NCI-H1694 (cell line): ENCODE measurements at places on chromosomes 6 and 20.

DNA sequence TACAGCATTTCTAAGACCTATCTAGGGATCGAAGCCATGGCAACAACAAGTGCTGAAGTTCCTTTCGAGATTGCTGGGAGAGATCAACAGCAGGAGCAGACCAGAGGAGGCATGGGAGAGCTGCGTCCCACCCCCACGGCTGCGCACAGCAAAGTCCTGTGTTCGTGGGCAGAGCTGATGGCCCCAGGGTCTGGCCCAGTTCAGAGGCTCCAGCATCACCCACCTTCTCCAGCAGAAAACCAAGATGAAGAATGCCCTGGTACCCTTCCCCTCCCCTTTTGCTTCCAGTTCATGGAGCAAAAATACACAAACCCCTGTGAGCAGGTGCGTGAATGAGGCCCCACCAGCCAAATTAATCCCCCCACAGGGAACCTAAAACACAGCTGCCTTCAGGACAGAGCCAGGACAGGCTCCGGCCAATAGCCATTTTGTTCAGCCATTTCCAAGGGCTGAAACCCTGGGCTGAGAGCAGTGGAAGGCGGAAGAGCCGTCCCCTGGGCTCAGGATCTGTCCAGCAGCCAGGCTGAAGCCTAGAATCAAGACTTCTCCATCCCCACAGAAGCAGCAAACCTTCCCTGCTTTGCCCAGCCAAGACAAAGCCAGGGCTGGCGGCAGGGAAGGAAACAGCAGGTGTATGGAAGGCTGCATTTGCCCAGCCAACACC is 102.8 kb downstream of the PREX1 start:
- DNase-seq = no peak

GRCh38 chr6:162846723-162847122 is 118.9 kb downstream of the PACRG start:
- DNase-seq = no peak

DNA sequence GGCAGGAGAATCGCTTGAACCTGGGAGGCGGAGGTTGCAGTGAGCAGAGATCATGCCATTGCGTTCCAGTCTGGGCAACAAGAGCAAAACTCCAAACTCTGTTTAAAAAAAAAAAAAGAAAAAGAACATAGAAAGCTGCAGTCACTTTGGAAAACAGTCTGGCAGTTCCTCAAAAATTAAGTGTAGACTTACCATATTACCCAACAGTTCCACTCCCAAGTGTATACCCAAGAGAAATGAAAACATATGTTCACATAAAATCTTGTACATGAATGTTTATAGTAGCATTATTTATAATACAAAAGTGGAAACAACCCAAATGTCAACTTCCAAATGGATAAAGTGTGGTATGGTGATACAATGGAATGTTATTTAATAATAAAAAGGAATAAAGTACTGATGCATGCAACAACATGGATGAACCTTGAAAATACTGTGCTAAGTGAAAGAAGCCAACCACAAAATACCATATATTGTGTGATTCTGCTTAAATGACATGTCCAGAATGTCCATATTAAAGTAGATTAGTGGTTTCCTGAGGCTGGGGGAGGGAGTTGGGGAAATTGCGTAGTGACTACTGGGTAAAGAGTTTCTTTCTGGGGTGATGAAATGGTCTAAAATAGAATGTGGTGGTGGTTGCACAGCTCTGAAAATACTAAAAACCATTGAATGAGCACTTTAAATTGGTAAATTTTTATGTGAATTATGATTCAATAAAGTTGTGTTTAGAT is 62.9 kb downstream of the SUN5 start:
- DNase-seq = no peak

GRCh38 chr6:1037430-1038202 is 274.3 kb upstream of the FOXQ1 start:
- no peak for DNase-seq

- DNase-seq = no peak
Observed at GRCh38 chr20:5495939-5496338, 179.2 kb upstream of the PROKR2 start.

GRCh38 chr6:135022050-135022697 is 32.4 kb downstream of the HBS1L start:
- no peak for DNase-seq

DNA sequence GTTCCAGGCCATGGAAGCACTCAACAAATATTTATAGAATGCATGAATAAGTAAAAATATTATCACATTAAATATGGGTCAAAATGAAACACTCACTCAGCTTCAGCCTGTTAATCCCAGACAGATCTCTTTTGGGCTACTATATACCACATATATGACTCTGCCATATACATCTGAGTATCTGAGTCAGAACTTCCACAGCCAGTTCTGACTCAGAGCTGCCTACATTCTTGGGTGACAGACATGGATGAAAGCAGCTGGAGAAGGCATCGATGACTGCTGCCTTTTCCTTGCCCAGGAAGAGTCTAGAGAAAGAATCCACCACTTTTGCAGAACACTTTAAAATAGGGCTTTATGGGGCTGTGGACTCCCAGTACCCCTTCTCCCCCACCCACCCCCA is 11.5 kb upstream of the PDYN start:
- no peak for DNase-seq

DNA sequence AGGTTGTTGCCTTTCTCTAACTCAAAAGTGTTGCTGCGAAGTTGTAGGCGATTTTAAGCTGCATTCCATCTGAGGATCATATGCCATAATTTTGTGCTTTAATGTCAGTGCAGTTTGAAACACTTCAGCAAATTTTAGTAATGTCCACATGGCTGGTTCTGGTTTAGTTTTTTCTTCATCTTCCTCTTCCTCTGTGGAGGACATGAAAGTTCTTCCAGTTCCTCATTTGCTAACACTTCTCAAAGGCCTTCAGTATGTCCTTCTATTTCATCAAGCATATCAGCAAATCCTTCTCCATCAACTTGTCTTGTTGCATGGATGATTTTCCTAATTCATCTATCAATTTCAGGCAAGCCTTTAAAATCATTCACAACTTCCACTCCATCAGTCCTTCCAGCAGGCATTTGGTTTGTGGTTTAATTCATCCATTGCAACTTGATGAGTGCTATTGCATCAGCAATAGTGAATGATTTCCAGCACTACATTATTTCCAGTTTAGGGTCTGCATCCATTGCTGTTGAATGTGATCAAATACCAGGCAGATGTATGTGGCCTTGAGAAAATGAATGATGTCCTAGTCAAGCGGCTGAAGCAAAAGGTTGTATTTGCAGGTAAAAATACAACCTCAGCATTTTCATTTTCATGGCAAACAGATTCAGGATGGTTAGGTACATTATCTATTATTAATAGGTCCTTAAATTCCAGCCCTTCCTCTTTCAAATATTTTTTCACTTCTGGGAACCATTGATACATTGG is 20.2 kb downstream of the SHLD1 start:
- no peak for DNase-seq

DNA sequence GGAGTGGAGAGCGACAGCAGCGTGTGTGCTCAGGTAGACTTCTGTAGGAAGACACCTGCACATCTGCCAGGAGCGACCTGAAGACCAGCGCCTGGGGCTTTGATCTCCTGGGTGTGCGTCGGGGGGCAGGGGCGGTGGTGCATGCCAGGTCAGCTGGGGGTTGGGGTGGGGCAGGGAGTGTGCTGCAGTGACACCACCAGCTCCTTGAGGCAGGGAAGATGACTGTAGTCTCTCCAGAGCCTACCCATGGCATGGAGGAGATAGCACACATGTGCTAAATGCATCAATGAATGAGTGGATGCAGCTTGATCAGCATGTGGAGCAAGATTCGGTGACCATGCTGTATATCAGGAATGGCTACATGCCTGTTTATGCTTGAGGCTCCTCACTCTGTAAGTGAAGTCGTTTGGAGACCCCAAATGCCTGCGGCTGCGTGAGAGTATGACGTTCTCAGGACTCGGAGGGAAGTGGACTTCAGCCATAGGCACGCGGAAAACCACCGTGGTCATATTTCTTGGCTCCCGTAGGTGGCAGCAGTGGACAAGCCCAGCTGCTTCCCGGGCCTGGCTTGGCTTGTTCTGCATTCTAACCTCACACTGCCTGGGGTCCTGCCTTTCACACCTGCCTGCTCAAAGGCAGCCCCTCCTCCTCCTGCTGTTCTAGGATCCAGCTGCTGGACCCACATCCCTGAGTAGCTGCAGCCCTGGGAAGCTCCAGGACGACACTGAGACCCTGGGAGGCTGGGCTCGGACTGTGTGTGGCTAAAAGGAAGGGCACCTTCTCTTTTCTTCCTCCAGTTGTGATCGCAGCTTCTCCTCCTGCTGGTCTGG is 39.4 kb upstream of the KCNK16 start:
- DNase-seq = peak; percentile 45
